ENCODE measurements at places on chromosomes 2 and 18.

- DNase-seq = no peak
Observed at GRCh38 chr2:109031476-109032228, 42.6 kb upstream of the EDAR start.

GRCh38 chr2:195569255-195569654, 87.8 kb upstream of the SLC39A10 start:
- no peak for DNase-seq

- DNase-seq = no peak
Observed at GRCh38 chr2:52308156-52308555, 1276.2 kb upstream of the NRXN1 start.

- peak; percentile 25 for DNase-seq
Observed at GRCh38 chr2:216490061-216490460, 8.6 kb upstream of the RPL37A start.
